Epithelial cell of prostate (primary cell): ENCODE measurements at places on chromosomes 1 and 21.

DNA sequence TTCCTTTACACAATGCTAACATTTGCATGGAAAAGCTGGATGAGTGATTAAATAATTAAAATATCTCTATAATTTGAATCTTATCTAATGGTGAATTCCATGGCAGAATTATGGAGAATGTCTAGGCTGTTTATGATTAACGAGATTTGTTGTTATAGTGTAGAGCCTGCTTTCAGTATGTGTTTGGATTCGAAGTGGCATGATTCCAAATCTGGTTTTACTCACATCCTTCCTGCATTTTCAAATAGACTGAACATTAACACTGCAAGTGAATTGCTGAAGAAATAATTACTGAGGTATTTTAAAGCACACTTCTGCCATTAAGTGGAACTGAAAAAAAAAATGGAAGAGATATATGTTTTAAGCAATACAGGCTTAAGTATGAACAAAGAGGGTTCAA, 5.1 kb upstream of the NEK7 start:
- no peak for DNase-seq

GRCh38 chr1:8063298-8064036, 37.4 kb upstream of the ERRFI1 start:
- DNase-seq, result no peak

GRCh38 chr21:38223893-38224540, 32.8 kb upstream of the KCNJ15 start:
- no peak for DNase-seq

DNA sequence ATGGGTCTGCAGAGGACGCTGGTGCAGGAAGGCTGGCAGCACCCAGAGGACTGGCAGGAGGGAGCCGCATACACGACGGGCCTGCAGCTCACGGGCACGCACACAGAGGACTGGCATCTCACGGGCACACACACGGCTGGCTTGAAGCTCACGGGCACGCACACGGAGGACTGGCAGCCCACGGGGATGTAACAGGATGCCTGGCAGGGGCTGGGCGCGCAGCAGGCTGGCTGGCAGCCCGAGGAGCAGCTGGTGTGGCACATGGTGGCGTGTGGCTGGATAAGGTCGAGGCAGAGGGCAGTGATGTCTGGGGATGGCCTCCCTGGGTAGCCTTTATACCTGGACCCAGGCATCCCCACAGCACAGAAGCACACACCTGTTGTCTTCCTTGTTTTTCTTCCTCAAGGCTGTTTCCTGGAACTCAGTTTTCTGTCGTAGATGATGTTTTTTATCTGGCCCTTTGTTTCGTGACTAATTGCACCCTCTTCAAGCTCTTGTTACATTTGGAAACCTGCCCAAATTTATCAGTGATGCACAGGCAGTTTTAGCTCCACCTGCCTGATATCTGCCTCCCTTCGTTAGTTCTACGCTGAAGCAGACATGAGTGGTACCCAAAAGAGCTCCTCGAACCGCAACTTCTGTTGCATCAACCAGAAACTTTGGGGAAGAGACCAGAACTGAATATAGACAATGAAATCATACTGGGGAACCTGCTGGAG, at the start of gene KRTAP12-1:
Gene KRTAP12-1 (minus strand): TSS at position 303 of the 719 bp plus-strand sequence. CDS start 40 bp downstream, at position 263.
- no peak for DNase-seq

DNA sequence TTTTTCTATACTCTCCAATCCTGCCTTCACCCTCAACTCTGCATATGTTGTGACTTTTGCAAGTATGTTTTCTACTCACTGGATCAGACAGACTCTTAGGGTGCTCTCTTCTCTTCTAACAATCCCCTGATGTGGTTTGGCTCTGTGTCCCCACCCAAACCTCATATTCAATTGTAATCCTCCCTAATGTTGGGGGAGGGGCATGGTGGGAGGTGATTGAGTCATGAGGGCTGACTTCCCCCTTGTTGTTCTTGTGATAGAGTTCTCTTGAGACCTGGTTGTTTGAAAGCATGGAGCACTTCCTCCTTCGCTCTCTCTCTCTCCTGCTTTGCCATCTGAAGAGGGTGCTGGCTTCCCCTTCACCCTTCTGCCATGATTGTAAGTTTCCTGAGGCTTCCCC, 148.9 kb upstream of the IGSF21 start:
- no peak for DNase-seq

GRCh38 chr1:162627662-162628296, 4.5 kb upstream of the DDR2 start:
- DNase-seq, result no peak

- DNase-seq, result no peak
Observed at GRCh38 chr1:166190400-166190799, 23.6 kb upstream of the FAM78B start.

DNA sequence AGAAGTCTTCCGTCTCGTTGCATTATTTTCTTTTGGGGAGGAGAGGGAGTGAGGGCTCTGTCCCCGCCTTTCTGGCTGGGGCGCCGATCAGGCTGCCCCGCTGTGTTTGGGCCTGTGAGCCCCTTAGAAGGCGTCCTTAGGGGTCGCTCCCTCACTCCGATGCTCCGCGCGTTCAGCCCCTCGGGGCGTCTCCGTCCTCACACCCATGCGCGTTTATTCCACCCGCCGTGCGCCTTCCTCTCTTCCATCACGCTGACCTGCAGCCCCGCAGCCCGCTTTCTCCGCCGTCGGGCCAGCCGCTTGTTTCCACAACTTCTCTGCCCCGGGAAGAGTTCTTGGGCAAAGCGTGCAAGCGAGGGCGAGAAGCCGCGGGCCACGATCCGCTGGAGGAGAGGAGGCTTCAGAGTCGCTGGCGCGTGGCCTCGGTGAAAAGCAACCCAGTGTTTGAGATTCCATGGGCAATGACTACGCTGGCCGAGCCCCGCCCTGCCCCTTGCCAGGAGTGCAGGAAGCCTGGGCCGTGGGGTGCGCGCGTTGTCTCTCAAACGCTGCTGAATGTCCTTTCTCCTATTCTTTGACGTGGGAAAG, 27.7 kb downstream of the TRIM11 start:
- DNase-seq, result no peak

- no peak for DNase-seq
Observed at GRCh38 chr1:14141656-14142055, 441.7 kb downstream of the PRDM2 start.

GRCh38 chr1:42686418-42686817, 4.2 kb downstream of the YBX1 start:
- no peak for DNase-seq

GRCh38 chr21:36753556-36753955, 54.6 kb downstream of the SIM2 start:
- no peak for DNase-seq

- DNase-seq, result no peak
Observed at GRCh38 chr1:231130544-231130943, 31.3 kb upstream of the TRIM67 start.

DNA sequence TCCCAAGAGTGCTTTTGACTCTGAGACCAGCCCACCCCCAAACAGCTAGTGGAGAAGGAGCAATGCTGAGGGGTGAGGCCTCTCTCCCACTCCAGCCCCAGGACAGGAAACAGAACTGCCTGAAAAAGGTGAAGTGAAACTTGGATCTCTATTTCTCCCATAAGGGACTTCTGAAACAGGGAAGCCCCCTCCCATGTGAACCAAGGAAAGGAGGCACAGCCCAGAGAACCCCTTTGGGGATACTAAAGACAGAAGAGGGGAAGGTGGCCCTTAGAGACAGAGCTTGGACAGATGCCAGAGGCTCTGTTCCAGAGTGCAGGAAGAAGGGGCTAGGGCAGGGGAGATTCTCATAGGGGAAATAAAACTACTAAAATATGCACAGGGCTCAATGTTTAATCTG, 2.9 kb downstream of the TNFAIP8L2 start:
- DNase-seq, result no peak

- no peak for DNase-seq
Observed at GRCh38 chr21:39625211-39625895, 12.6 kb downstream of the B3GALT5 start.

DNA sequence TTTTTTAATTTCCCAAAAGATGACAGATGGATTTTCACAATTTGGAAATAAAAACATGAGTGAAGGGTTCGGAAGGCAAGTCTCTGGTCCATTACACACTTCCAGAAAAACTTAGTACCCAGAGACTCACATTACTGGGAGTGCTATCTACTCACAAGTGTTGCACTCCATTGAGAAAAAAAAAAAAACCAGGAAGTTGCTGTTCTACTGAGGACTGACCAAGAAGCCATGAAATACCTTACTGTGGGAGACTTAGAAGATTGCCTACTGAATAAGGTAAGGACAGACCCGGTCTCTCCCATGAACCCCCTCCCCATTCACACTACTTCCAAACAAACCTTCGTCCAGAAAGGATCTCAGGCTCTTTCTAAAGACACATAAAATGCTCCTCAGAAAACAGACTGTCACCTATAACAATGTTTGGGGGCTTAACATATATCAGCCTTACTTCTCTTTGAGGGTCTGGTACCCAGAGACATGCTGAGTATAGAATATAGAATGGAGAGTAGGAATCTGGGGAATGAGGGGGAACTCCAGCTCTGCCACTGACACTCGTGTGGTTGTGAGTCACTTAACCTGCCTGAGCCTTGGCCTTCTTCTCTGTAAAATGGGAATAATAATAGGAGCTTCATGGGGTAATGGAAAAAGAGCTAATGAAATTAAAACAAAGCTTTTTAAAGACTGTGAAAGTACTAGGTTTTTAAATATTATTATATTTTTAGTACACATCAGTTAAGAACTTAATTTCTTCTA, 1.4 kb downstream of the MAB21L3 start:
- no peak for DNase-seq

- no peak for DNase-seq
Observed at GRCh38 chr1:86365896-86366295, 30.2 kb downstream of the ODF2L start.

DNA sequence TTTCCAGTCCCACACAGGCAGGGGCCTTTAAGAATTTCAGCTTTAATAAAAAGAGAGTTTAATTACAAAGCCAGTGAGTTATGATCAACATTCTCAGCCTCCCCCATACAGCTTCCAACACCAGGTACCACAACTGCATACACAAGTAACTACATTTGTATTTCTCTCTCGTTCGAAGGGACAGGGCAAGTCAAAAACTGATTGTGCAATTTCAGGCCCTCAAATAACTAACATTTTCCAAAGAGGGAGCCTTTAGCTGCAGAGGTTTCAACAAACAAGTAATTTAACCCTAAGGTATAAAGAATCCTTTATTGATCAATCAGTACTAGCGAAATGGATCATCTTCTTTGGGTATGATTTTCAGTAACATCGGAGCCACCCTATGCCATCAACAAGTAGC, 142.4 kb downstream of the ZNF281 start:
- DNase-seq, result no peak

DNA sequence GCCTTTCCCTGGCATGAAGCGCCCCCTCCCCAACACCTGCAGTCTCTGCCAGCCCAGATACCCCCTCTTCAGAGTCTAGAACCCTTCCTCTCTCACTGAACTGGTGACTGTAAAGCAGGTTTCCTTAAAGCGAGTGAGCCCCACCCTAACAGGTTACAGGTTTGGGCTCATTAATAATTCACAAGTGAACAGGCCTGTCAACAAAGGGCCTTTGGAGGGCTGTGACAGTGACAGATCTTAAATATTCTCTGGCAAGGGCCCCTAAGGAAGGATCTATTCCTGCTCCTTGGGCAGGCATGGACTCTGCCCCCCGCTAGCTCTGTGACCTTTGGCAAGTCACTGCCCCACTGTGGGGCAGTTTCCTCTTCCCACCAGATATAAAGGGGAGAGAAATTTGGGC, 5.6 kb upstream of the TTC39A start:
- no peak for DNase-seq

GRCh38 chr1:93000291-93000690, 39.0 kb upstream of the DIPK1A start:
- no peak for DNase-seq

DNA sequence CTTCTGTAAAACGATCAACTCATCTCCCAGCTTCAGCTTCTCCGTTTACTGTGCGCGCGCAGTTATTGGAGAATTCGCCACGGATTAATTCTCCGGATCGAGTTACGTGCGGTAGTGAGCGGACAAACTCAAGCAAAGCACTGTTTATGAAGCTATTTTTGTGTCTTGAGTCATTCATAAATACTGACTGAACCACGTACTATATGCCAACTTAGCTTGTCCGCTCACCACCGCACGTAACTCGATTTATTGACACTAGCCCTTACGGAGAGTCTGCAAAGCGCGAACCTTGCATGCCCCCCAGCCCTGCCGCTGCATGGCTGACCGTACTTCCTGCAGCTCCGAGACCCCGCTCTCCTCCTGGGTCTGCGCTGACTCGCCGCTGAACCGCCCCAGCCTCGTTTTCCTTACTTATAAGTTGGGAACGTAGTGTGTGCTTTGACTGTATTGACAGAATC, 773 bp downstream of the CHD1L start:
- no peak for DNase-seq

DNA sequence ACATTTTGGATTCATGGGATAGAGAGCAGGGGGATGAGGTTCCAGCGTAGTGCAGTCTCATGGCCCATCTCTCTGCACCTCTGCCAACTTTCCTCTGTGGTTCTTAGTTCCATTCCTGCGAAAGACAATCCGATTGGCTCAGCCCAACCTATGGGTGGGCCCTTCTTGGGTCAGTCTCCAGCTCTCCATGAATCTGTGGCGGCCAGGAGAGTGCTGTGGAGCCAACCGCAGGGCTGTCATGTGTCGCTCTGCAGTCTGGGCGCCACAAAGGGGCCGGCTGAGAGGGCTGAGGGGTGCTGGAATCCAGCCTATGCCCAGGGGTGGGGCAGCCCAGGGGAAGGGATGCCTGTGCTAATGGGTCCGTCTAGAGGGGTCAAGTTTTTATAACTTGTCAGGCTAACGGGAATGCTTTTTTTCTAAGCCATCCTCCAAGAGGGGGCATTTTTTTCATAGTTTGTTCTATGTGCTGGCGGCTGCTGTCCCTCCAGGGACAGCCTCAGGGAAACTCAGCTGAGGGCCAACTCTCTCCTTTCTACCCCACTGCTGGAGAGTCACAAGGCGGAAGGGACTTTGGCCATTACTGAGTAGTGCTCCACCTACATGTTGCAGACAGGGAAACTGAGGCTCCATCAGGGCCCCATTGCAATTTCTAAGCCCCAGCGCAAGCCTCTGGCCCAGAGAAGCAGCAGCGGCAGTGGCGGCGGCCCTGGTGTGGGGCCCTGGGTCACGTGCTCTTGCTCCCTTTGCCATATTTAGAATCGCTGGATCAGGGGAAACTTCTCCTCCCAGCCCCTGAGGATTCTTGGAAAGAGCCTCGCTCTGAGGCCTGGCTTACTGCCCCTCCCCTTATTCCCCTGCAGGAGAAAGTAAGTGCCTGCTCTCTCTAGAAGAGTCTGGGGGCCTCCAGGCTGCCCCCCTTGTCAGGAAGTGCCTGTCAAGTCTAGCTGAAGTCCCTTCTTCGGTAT, 23.4 kb downstream of the KCNQ4 start:
- DNase-seq, result no peak

GRCh38 chr21:16841975-16842695, 670.7 kb upstream of the CXADR start:
- DNase-seq, result no peak

DNA sequence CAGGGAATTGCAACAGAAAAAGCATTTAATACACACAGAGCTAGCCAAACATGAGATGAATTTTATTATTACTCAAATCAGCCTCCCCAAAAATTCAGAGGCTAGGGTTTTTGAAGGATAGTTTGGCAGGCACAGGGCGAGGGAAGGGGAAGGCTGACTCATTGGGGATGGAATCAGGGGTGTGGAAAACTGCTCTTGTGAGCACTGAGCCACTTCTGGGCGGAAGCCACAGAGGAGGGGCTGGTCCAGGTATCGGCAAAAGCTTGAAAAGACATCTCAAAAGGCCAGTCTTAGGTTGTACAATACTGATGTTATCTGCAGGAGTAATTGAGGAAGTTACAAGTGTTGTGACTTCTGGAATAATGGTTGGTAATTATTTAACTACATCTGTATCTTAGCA, 109.4 kb downstream of the TLR5 start:
- DNase-seq, result no peak

- no peak for DNase-seq
Observed at GRCh38 chr1:32754317-32755097, 51.9 kb upstream of the SYNC start.

- no peak for DNase-seq
Observed at GRCh38 chr1:185040408-185040735, 5.0 kb upstream of the RNF2 start.
